ENCODE measurements at places on chromosomes 1 and 21.

GRCh38 chr1:176754676-176755075, 291.7 kb downstream of the PAPPA2 start:
- no peak for DNase-seq

DNA sequence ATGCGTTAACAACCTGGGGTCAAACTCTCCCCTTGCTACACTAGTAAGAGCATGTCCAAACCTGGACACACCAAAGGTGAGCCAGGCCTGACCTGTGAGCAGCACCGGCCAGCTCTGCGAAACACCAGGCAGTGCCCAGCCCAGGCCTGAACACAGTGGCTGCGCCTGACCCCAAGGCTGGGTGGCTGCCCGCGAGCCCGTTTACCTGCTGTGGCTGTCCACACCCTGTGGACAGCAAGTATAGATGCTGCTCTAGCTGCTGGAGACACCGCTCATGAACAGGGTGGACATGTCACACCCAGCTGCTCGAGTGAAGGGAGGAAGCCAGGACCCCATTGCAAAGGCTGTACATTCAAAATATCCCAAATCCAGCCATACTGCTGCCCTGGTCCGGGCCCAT, 7.6 kb upstream of the CCDC27 start:
- DNase-seq = no peak

DNA sequence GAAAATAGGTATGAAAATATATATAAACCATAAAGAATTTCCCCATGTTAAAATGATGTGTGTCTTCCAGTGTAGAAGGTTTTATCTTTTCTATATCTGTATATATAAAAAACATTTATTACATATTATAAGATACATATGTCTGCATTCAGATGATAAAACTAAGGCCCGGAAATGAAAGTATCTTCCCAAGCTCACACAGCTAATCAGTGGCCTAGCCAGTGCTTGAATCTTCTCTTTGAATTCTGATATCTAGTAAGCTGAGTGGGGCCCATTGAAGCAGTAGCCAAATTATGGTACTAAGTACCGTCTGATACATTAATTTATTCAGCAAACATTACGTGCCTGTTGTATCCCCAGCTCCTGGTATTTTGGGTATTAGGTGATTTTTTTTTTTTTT, 28.6 kb downstream of the UCK2 start:
- DNase-seq = no peak

- DNase-seq = no peak
Measured at GRCh38 chr1:97649591-97649990, 271.2 kb downstream of the DPYD start.

DNA sequence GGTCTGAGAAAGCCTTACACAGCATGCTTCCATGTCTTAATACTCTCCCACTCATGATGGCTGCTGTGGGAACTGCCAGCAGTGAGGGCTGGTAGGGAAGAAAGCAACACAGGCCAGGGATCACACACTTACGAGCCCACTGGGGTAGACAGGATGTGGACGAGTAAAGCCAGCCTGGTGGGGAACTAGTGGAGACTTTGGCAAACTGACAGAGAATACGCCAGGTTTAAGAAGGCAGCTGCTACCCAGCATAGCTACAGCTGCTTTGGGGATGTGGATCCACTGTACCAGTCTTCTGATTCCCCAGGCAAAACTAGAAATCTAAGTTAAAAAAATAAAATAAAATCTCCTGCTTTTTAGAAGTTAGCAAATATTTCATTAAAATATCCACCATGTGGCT, 664.0 kb downstream of the SMYD3 start:
- DNase-seq = no peak

Data from stimulated activated CD4-positive, alpha-beta T cell treated with anti-CD3 and anti-CD28 coated beads, Interleukin-15, amount 100 ng/mL, for 24 hours (primary cell).